ENCODE measurements at places on chromosomes 6 and 20. TPM values are rescaled to one million over a fixed set of nuclear protein-coding genes. Genes with fewer than 3 reads are reported as not detected.

Gene ZNF335
- total RNA-seq, result 30.4 TPM

Gene NINL
- total RNA-seq, result 10.5 TPM

Gene VGLL2
- total RNA-seq, result not detected

Gene SIRPD
- not detected for total RNA-seq

Gene NT5E
- total RNA-seq, result 58.8 TPM

Gene GTSF1L
- not detected for total RNA-seq

Gene MEI4
- 0.41 TPM for total RNA-seq

Gene CFAP206
- 3.9 TPM for total RNA-seq

Gene MLN
- not detected for total RNA-seq

Gene GPX5
- not detected for total RNA-seq

Gene SYCP2
- total RNA-seq, result 6.9 TPM

Gene SIGLEC1
- total RNA-seq, result 2.5 TPM

Gene CST2
- total RNA-seq, result not detected

Gene SMLR1
- total RNA-seq, result not detected

Gene TAAR1
- total RNA-seq, result not detected

Gene SLC52A3
- 8.7 TPM for total RNA-seq

Gene DAAM2
- 15.3 TPM for total RNA-seq

Gene C6orf89
- 21.3 TPM for total RNA-seq

Gene BTNL2
- total RNA-seq, result not detected

Gene HSPA12B
- 19.7 TPM for total RNA-seq

Gene ADAM33
- total RNA-seq, result 215 TPM

Gene ADGRF4
- total RNA-seq, result 0.24 TPM

Gene RAET1G
- not detected for total RNA-seq

Gene SOX18
- total RNA-seq, result 116 TPM

Gene BACH2
- 14.7 TPM for total RNA-seq

Gene ENPP3
- 0.40 TPM for total RNA-seq

Gene GJA10
- not detected for total RNA-seq

Gene NEURL2
- 8.2 TPM for total RNA-seq

Gene AIF1
- 25.6 TPM for total RNA-seq

All from uterus (tissue), 4 donors.